ENCODE measurements at places on chromosomes 4 and X.

DNA sequence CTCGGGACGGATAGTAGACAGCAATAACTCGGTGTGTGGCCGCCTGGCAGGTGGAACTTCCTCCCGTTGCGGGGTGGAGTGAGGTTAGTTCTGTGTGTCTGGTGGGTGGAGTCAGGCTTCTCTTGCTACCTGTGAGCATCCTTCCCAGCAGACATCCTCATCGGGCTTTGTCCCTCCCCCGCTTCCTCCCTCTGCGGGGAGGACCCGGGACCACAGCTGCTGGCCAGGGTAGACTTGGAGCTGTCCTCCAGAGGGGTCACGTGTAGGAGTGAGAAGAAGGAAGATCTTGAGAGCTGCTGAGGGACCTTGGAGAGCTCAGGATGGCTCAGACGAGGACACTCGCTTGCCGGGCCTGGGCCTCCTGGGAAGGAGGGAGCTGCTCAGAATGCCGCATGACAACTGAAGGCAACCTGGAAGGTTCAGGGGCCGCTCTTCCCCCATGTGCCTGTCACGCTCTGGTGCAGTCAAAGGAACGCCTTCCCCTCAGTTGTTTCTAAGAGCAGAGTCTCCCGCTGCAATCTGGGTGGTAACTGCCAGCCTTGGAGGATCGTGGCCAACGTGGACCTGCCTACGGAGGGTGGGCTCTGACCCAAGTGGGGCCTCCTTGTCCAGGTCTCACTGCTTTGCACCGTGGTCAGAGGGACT is 5.7 kb upstream of the MSANTD1 start:
- no peak for DNase-seq

DNA sequence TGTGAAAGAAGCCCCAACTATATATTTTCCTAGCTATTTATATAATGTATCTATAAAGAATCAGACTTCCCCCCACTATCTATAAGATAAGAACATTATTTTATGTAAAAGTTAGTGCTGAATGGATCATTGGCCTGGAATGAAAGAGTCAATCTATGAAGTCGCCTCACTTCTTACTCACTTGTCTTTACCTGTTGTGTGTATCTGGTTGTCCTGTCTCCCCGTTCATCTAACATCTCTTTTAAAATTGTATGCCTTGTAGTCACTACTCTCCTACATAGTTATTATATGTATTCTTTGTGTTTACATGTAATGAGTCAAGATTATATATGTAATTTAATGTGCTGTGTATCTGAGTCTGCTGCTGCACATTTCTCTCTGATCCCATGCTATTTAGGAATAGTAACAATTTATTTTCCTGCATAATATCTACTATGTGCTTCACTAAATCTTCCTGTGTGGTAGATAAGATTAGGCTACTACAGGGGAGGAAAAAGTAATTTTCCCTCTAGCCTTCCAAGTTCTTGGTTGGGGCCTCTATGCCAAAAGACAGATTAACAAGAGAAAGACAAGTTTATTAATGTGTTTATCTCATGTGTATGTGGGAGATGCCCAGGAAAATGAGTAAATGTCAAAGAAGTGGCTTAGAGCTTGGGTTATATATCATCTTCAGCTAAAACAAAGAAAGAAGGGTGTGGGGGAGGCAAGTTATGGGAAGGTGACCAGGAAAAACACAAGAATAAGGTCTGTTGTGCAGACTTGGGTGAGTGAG is 77.6 kb upstream of the FRMPD4 start:
- DNase-seq = no peak

GRCh38 chr4:27662426-27662825 is 801.8 kb downstream of the STIM2 start:
- no peak for DNase-seq

DNA sequence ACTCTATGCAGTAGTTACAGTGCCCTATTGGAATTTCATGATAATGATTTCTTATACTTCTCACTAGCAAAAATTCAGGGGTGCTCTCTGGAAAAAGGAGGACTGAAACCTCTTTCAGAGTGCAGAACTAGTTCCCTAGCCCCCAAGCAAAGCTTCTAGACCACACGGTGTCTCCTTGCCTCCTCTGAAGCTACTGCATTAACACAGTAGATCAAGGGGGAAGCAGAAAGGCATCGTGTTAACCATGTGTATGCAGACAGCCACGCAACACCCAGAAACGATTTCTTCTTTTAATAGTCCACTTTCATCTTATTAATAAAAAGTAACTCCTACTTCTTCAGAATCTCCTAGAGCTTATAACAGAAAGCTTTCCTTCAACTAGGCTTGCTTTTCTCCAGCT is 44.7 kb downstream of the MAML3 start:
- DNase-seq = no peak

- DNase-seq = no peak
Measured at GRCh38 chr4:104352211-104352610, 142.5 kb downstream of the CXXC4 start.

DNA sequence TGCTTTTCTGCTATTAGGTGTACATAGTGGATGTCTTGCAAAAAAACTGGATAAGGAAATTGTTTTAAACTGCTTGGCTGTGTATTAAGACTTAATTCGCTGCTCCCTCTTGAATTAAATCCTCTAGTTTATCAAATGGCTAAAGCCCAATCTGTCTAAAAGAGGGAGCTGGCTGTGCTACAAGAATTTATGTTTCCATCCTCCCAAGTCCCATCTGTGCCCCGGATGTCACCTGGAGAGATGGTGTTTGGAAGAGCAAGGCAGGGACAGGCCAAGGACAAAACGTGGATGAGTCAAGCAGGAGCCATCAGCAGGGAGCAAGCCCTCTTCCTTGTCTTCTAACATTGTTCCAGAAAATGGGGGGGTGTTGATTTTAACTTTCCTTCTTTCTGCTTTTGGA is 171.3 kb upstream of the LCORL start:
- DNase-seq = no peak

DNA sequence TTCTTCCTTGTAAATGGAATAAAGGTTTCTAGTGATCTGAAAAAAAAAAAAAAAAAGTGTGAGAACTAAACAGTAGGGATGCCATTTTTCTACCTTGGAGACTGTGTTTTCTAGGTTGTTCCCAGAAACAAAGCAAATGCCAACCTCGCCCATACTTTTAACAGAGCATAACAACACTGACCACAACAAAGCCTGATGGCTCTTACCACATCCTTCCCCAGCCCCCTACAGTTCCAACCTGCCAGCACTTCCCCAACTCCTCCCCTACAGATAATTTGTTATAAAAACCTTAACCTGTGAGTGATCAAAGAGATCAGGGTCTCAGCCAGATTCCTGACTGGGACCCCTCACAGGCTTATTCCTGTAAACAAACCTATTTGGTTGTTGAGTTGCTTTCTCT is 940.0 kb downstream of the SH3BGRL start:
- DNase-seq = no peak

DNA sequence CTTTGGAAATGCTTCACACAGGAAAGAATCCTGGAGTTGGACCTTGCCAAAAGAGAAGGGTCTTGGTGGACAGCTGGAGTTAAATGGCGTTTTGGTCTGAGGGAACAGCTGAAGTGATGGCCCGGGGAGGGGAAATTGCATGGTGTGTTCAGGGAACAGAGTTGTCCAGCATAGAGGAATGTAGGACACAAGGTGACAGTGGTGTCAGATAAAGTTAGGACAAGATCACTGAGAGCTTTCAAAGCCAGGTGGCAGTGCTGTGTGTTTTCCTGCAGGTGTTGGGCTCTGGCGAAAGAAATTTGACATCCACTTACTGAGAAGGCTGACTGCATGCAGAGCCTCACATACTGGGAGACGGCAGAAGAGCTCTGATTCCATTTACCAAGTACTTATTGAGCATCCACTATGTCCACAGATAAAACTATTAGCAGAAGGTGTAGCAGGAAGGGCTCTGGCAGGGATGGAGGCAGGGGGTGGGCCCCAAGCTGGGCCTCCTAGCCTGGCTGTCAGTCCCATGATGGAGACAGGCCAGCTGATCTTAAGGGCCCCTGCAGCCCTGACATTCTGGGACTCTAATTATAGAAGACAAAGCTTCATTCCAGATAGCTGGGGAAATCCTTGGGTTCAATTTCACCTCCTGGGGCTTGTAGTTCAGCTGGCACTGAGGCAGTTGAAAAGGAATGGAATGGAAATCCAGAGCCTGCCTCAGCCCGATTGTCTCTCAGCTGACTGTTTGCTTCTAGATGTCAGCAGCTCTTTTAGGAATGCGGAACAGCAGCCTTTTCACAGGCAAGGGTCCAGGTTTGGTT is 150.2 kb upstream of the MAMLD1 start:
- DNase-seq = no peak

DNA sequence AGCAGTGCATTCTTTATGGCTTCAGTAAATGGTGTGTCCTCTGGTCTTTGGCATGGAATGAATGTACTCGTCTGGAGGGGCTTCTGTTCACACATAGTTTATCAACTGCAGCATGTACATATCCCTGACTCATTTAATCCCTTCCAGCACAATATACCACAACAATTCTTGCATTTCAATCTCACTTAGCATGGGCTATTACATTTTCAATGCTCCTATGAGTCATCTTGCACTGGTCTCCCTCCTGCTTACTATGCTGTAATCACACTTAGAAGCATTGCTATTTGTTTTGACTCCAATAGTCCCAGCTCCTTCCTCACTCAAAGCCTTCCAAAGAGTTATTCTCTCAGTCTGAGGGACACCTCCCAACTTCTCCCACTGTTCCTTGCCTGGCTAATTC is 180.9 kb upstream of the NUDT10 start:
- DNase-seq = no peak

DNA sequence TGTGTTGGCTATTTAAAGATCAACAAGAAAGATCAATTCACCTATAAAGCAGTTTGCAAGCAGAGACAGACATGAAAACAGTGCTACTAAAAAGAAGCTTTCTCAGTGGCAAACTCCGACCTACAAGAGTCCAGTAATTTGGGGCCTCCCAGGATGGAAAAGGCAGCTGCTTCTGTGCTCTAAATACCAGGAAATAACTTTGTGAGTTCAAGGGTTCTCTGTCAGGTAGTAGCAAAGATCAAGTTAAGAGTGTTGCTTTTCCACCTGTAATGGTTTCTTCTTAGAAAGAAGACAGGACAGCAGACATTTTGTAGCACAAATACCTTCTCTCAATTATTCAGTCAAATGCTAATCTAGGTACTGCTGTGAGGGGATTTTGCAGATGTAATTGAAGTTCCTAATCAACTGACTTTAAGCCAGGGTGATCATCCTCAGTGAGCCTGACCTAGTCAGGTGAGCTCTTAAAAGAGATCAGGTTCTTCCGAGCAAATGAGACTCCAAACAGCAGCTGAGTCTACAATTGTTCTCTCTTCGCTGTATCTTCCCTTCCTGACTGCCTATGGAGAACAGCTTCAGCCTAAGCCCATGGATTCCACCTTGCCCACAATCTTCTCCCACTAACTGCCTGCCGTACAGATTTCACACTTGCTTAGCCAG is 13.5 kb downstream of the ANKRD17 start:
- DNase-seq = no peak

DNA sequence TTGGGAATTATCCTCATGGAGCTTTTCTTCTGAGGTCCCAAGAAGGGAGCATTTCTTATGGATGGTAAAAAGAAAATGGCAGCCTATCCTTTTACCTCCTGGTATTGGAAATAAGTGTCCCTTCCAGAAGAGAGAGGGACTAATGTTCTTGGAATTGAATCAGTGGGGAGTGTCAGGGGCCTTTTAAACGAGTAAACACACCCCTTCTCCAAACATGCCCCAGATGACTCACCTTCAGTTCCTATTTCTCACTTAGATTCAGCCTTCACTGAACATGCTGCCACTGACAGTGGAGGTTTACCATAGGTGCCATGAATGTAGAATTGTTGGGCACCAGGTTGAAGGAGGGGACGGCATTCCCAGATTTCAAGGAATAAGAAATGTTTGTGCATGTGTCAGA is 19.0 kb downstream of the MAGEC2 start:
- no peak for DNase-seq

GRCh38 chr4:14581741-14582140 is 420.5 kb upstream of the CPEB2 start:
- no peak for DNase-seq

- peak; percentile 12 for DNase-seq
Measured at GRCh38 chr4:41692717-41693345, 55.7 kb downstream of the PHOX2B start.

- no peak for DNase-seq
Measured at GRCh38 chr4:144808034-144808433, 162.1 kb downstream of the HHIP start.

- no peak for DNase-seq
Measured at GRCh38 chr4:165542476-165542875, 163.7 kb downstream of the CPE start.

- DNase-seq = no peak
Measured at GRCh38 chr4:138595171-138595570, 353.0 kb upstream of the SLC7A11 start.

- no peak for DNase-seq
Measured at GRCh38 chrX:129145840-129146272, 377.4 kb downstream of the SMARCA1 start.

- no peak for DNase-seq
Measured at GRCh38 chr4:2073808-2074481, 14.8 kb downstream of the NAT8L start.

- no peak for DNase-seq
Measured at GRCh38 chr4:75834095-75834771, 68.0 kb downstream of the PPEF2 start.

DNA sequence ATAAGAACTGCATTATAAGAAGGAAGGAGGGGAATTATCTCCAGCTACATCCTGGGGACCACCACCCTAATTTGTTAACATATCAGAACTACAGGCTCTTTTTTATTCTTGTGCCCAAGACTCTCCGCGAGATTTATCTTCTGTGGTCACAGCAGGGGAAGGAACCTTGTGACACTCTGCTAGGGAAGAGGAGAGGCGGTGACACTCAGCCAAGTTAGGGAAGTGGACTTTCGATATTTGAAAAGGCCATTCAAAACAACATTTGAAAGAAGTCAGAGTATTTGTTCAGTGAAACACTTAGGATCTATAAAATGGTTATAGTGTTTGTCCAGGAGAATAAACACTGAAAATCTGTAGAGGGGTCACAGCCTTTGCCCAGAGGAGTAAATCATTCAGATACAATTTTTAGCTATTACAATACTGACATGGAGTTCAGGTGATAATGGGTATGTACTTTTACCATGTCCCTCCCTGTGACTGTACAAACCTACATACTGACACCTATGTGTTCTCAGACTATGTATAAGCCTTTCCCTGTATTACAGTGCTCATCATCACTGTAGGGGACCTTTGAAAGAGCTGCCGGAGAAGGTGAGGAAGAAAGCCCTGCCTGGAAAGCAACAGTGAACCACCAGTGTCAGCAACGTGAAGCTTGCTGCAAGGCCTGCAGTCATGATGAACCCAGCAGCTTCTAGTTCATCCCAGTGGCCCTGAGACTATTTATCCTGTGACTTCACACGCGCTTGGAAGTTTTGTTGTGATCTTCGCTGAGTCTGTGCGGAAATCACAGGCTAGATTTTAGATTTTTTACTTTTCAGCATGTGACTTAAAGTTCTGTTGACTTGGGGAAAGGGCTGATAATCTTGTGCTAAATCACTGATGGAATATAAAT is 8.5 kb upstream of the PTTG2 start:
- no peak for DNase-seq

DNA sequence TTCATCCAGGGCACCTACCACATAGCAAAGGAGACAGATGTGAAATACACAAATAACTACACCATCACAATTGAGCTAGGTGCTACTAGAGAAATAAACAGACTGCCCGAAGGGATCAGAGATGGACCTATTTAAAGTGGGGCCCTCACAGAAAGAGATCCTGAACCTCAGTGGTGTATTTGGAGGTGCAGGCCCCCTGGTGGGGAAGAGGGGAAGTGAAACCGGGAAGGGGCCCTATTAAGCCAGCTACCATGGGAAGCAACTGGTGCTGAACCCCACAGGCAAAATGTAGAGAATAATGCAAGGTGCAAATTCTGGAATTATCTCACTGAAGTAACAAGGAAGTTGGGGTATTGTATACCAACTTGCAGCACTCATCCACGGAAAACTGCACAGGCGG is 78.6 kb upstream of the FAM9A start:
- DNase-seq = no peak

GRCh38 chr4:76511947-76512346 is 76.9 kb downstream of the SHROOM3 start:
- DNase-seq = no peak

Data from stromal cell of bone marrow (primary cell).